Stimulated activated CD4-positive, alpha-beta T cell treated with anti-CD3 and anti-CD28 coated beads, Interleukin-1b, Interleukin-23, amount 100 ng/mL, for 1 hour (primary cell): ENCODE measurements at places on chromosomes 7 and 10.

- DNase-seq, result no peak
Observed at GRCh38 chr7:150668472-150668911, 17.0 kb upstream of the GIMAP2 start.

DNA sequence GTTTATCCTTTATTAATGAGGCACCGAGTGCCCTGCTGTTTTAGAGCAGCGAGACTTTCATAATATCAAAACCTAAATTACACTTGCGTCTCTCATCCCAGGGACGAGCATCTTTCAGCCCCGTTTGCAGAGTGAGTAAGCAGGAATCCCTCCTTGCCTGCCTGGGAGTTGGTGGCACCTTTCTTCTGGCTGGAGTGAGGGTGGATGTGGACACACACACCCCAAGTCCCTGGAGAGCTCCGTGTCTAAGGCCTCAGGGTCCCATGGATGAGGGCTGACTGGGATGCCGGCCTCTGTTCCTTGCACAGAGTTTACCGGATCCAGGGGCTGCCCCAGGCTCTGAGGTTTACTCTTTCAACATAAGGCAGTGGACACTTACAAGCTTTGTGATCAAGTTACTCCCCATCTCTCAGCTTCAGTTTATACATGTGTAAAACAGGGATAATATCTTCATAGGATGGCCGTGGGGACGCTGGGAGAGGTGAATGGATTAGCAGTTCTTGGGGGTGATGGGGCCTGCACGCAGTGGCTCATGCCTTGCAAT is 24.5 kb downstream of the POLL start:
- no peak for DNase-seq

DNA sequence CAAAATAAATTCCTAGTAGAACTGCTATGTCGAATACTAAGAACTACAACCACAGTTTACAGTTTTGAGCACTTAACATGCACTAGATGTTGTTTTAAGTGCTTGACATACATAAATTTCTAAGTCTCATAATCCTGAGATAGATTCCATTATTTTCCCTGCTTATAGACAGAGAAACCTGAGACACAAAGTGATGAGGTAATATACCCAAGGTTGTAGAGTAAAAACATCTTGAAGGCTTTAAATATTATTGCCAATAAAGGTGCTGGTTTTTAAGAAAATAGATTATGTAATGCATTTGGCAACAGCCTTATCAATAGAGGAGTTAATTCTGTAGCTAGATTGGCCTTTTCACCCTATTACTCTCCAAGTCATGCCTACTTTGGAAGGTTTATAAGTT is 48.2 kb downstream of the PLEKHA8 start:
- DNase-seq, result no peak

DNA sequence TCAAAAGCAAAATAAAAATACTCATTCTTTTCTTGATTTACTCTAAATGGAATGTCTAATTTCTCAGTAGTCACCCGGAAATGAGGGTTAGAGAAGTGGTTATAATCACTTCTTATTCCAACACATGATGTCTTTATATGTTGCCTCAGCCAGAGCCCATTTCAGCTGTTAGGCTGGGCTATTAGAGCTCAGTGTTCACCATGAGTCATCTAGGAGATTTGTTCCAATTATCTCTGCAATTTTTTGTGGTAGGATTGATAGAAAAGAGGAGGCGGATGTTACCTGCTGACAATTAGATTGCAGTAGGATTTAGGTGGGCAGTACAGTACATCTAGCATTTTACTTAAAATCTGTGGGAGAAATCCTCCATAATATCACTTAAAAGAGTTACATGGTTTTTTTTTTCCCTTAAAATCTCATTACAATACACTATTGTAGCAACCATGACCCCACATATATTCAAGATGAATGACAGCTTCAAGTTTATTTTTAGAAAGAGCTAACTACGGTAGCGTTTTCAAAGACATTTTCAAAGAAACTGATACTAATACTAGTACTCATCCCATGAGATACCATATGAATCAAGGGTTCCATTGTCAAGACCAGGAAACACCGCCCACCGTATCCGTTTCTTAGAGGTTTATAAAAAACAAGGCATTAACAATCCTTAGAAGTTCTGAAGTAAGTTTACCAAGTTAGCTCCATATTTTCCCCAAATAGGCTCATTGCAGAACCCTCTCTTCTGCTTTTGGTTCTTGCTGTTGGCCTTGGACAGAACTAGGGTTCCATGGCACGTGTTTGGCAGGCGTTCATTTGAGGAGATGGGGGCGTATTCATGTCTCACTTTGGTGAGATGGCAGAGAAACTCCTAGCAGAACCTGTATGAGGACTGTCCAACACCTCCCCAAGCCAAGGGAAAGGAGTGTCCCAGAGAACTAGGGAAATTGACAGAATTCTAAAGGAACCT is 10.4 kb downstream of the CPA2 start:
- DNase-seq, result peak; percentile 2

DNA sequence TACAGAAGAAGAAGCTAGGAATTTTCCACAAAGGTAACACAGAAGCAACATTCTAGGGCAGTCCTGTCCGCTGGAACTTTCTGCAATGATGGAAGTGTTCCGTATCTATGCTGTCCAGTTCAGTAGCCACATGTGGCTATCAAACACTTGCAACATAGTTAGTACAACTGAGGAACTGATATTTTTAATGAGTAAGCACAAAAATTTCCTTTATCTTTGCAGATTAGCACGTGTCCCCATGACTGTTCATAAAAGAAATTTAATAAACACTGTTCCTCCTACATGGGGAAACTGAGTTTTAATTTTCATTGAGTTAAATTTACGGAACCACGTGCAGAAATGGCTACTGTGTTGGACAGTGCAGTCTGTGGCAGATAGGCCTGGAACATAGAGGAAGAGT is 336.4 kb upstream of the KMT2E start:
- no peak for DNase-seq

- no peak for DNase-seq
Observed at GRCh38 chr10:119344381-119344780, 137.0 kb downstream of the GRK5 start.

DNA sequence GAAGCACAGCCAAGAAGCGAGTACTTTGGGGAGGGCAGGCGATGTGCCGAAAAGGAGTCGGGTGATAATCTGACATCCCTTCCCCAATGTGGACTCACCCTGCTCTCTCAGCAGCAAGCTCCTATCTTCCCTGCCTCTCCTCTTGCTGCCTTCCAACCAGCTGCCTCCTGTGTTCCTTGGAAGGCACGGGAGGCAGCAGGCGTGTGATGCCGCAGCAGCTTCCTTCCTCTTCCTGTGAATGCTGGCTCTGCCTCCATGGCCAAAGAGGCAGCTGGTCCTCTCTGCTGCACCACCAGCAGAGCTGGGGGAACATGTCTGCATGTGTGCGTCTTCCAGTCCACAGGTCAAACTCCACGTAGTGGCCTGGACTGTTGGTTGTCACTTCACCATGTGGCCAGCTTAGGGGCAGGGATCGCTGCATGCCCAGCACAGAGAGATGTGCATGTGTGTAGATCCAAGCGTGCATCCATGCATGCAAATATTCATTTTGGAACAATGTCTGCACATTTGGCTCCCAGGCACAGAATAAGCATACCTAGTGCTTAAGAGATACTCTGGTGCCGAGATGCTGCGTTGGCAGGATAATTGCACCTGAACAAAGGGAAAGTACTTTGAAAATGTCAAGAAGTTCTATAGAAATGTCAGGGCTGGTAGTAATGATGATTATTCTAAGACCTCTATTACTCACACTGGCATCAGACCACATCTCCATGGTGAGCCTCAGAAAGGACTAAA is 499.8 kb downstream of the PLXNA4 start:
- DNase-seq, result no peak

DNA sequence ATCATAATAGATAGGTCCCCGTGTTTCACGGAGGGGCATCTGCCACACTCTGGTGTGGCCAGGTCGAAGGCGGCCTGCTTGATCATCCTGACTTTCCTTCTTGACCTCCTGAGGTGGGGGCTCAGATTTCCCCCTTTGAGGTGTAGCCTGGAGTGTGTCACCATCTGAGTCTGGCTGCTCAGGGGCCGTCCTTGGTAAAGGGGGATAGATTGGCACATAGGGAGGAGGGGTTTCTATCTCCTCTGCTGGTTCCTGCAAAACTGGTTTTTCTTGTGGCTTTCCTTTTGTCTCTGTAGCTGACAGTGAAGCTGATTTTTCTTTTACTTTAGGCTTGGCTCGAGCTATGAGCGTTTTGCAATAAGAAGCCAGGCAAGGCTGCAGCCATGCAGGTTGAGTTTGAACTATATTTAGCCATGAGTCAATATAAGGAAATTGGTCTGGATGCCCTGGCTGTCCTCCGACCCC is 7.1 kb upstream of the ZNF117 start:
- no peak for DNase-seq

- DNase-seq, result no peak
Observed at GRCh38 chr10:95287281-95287680, 3.5 kb downstream of the PDLIM1 start.

- DNase-seq, result no peak
Observed at GRCh38 chr10:38032886-38033285, 22.4 kb downstream of the ZNF33A start.

DNA sequence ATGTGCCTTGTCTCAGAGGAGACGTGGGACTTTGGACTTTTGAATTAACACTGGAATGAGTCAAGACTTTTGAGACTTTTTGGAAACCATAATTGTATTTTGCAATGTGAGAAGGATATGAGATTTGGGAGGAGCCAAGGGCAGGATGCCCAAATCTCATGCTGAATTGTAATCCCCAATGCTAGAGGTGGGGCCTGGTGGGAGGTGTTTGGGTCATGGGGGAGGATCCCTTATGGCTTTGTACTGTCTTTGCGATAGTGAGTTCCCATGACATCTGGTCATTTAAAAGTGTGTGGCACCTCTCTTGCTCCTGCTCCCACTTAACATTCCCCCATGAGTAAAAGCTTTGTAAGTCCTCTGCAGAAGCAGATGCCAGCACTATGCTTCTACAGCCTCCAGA is 39.2 kb downstream of the DNAJC9 start:
- no peak for DNase-seq

- DNase-seq, result peak; percentile 34
Observed at GRCh38 chr10:6239213-6239991, 36.7 kb downstream of the PFKFB3 start.

- no peak for DNase-seq
Observed at GRCh38 chr7:79241288-79242060, 212.0 kb downstream of the MAGI2 start.

DNA sequence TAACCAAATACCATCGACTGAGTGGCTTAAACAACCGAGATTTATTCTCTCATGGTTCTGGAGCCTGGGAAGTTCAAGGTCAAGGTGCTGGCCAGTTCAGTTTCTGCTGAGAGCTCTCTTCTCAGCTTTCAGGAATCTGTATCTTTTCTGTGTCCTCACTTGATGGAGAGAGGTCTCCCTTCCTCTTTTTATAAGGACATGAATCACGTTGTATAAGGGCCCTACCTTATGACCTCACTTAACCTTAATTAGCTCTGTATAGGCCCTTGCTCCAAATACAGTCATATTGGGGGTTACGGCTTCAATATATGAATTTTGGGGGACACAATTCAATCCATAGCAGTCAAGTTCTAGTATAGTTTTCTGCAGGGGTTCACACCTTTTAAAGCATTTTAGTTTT is 135.2 kb upstream of the ADO start:
- no peak for DNase-seq

- DNase-seq, result no peak
Observed at GRCh38 chr7:22213081-22213480, 143.9 kb downstream of the RAPGEF5 start.
